ENCODE measurements at places on chromosomes 5 and 9. TPM values are rescaled to one million over a fixed set of nuclear protein-coding genes. Genes with fewer than 3 reads are reported as not detected.

The FIBCD1 gene
- 0.71 TPM for total RNA-seq

The LTC4S gene
- 0.75 TPM for total RNA-seq

The CER1 gene
- not detected for total RNA-seq

The PCDHB14 gene
- total RNA-seq = not detected

The RASGRF2 gene
- total RNA-seq = 0.04 TPM

The DBH gene
- total RNA-seq = not detected

The C9orf153 gene
- total RNA-seq = not detected

The ANKRD18A gene
- total RNA-seq = 1.9 TPM

The TNFSF8 gene
- 0.09 TPM for total RNA-seq

The RUFY1 gene
- total RNA-seq = 29.6 TPM
